ENCODE measurements at places on chromosomes 11 and 22.

- peak; percentile 3 for DNase-seq
Observed at GRCh38 chr11:3157381-3158130, 7.6 kb downstream of the OSBPL5 start.

DNA sequence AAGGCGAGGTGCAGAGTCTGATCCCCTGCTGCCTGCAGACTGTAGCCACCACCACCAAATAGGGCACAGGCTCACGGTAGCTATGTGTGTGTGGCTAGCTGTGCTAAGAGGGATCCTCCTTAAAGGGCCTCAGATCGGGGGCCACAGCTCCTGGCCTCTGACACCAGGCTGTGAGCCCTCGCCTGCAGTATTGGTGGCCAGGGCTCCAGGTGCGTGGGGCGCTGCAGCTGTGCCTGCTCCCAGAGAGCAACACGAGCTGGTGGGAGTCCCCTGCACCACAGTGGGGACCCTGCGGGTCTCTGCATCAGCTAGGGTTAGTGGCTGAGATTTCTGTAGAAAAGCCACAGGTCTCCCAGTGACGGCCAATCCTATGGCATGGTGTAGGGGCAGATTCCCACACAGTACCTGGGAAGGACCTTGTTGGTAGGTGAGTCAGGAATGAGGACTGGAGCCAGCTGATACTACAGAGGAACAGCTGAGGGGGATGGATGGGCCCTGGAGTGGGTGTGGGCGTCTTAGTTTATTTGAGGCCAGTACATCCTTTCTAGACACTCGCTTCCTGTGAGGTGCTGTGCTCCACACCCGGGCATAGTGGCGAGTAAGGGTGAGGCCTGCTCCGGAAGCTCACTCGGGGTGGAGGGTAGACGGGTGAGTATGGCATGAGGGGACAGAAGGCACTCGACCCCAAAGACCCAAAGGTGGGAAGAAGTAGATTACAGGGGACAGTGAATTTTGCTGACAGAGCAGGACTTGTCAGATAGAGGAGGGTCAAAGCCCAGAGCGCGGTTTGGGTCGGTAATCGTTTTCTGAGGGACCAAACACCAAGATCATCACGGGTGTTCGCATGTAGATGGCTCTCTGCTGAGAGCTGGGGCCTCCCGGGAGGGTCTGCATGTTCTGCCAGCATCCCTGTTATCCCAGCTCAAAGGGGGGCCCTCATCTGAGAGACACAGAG, 212.5 kb downstream of the TBC1D22A start:
- DNase-seq = no peak

DNA sequence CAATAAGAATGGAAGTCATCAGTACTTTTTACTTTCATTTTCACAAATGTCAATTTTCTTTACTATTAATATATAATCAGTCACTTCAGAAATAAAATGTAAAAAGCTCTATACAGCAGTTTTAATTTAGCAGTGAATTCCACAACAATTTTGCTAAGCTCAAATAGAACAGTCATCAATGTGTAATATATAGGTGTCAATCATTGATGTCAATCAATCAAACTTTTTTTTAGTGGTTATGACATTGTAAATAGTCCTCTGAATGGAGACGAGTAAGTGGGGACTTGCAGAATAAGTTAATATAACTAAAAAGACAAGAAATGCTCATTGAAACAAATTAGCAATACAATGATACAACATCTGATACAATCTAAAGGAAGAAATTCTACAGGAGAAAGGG, 327.4 kb downstream of the GUCY1A2 start:
- no peak for DNase-seq

DNA sequence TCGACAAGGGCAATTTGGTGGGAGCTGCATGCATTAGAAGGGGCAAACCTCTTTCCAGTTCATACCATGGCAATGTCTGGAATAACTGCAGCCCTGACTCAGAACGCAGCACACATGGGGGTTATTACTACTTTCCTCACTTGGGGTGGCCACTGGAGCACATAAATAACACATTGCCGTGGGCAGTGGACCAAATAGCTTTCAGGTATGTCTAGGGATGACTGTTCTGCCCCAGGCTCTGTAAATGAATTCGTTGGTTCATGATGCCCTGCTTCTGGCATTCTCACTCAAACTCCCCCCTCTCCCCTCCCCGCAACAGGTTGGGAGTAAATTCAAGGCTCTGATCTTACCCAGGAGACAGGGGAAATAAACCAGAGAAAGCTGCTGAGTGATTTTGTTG, 238.0 kb upstream of the PLET1 start:
- DNase-seq = no peak

GRCh38 chr11:125082611-125083311, 19.7 kb downstream of the SLC37A2 start:
- DNase-seq = no peak

Measured in BE2C (cell line).